ENCODE measurements at places on chromosomes 11 and 22.

GRCh38 chr22:24076091-24076867, 65.2 kb downstream of the CABIN1 start:
- no peak for DNase-seq

DNA sequence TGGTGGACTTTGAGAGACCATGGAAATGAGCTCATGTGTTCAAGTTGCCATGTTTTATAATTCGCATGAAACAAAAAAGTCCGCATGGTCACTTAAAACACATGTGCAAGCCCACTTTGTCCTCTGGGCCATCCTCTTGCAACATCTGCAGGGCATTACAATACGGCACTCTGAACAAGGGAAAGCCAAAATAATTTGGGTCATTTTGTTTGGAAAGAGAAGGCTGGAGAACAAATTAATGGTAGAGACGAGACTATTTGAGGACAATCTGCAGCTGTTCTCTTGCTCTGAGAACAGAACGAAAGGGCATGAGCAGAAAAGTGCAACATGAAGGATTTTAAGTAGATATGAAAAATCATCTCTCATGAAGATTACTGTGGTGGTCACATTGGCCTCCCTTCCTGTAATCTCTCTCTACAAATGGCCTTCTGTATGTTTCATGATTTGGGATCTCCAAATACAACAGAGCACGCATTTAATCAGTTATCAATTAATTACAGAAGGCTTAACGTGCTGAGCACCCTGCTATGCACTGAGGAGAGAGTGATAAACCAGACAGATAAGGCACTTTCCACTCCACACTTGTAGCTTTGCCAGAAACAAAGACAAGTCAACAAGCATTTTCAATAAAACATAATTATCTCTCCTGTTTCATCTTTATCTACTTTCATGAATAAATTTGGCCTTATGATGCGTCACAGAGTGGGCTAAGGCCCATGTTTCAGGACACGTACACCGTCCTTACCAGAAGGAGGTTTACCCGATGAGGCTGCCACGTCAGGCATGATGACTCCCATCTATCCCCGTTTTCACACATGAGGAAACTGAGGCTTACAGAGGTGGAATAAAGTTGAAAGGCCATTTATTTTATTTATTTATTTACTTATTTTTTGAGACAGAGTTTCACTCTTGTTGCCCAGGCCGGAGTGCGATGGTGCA, 384.1 kb downstream of the LARGE1 start:
- no peak for DNase-seq

- DNase-seq, result no peak
Observed at GRCh38 chr22:43862074-43862881, at the start of gene SULT4A1. SULT4A1 (minus strand) TSS chr22:43862513; CDS start chr22:43862382, 131 bp downstream.

DNA sequence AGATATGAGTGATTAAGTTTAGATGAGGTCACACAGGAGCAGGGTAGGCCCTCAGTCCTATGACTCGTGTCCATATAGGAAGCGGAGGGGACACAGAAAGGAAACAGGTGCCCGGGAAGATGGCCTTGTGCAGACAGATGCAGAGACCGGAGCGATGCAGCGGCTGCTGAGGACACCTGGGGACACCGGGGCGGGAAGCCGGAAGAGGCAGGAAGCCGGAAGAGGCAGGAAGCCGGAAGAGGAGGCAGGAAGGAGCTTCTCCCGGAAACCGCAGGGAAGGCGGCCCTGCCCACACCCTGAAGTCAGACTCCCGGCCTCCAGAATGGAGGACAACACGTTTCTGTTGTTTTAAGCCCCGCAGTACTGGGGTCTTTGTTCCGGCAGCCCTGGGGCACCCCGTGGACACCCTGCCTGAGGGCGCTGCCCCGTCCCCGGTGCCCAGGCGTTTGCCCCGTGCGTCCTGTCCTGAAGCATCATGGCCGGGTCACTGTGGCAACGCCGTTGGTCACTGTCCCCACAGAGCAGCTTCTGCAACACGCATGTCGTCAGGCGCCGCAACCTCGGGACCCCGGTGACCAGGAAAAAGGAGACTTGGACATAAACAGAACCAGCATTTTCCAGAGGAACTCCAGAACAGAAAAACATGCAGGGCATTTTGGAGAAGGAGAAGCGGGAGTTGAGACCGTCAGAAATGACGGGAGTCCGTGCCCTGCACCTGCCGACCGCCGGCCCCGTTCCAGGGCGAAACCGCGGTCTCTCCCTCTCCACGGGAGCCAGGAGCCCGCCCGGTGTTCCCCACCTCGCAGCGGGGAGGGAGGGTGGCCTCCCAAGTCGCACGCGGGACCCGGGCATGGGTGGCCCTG, 103.4 kb downstream of the BRD1 start:
- DNase-seq, result peak; percentile 39

DNA sequence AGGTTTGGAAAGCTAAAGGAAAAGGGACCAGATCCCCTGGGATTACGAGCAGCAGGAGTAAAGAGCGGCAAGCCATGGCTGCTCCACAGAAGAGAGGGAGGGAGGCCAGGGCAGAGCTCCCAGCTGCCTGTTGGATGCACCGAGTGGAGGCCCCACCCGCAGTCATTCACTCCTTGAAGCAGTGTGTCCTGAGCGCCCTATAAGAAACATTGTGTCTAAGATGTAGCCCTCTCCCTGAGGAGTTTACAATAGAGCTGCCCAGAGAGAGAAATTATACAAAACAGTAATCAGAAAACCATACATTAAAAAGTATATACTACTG, 54.7 kb upstream of the CSNK2A3 start:
- no peak for DNase-seq

GRCh38 chr11:35206616-35207015, 67.6 kb downstream of the CD44 start:
- no peak for DNase-seq

Measured in activated CD8-positive, alpha-beta T cell treated with anti-CD3 and anti-CD28 coated beads for 36 hours (primary cell).